ENCODE measurements at places on chromosomes 16 and 17. TPM values are rescaled to one million over a fixed set of nuclear protein-coding genes. Genes with fewer than 3 reads are reported as not detected.

PHOSPHO1 gene
- not detected for total RNA-seq

FNDC8 gene
- total RNA-seq, result not detected

ST6GALNAC2 gene
- not detected for total RNA-seq

KRT16 gene
- total RNA-seq, result not detected

IRF8 gene
- 210 TPM for total RNA-seq

TBC1D3 gene
- total RNA-seq, result not detected

SHISA6 gene
- not detected for total RNA-seq

CMTM1 gene
- 10.6 TPM for total RNA-seq

OTOP2 gene
- total RNA-seq, result not detected

SLC13A2 gene
- not detected for total RNA-seq

CCL5 gene
- total RNA-seq, result 0.88 TPM

CHST5 gene
- 0.10 TPM for total RNA-seq

CTRL gene
- total RNA-seq, result 4.0 TPM

ABCC6 gene
- total RNA-seq, result not detected

NACA2 gene
- not detected for total RNA-seq

C16orf74 gene
- total RNA-seq, result 7.5 TPM

EPOP gene
- total RNA-seq, result 21.7 TPM

ZNF785 gene
- total RNA-seq, result 4.6 TPM

BIRC5 gene
- 184 TPM for total RNA-seq

VASN gene
- total RNA-seq, result not detected

CACNA1G gene
- total RNA-seq, result not detected

PRSS36 gene
- total RNA-seq, result 1.0 TPM

NOD2 gene
- total RNA-seq, result not detected

PRKCB gene
- 51.6 TPM for total RNA-seq

ZNF19 gene
- total RNA-seq, result 3.9 TPM

PCGF2 gene
- 40.0 TPM for total RNA-seq

SPATA22 gene
- not detected for total RNA-seq

SMIM36 gene
- total RNA-seq, result not detected

OTOP3 gene
- not detected for total RNA-seq

PRR35 gene
- not detected for total RNA-seq

ANKRD40CL gene
- not detected for total RNA-seq
